KG1 (cell line): ENCODE measurements at places on chromosomes 12 and 14.

DNA sequence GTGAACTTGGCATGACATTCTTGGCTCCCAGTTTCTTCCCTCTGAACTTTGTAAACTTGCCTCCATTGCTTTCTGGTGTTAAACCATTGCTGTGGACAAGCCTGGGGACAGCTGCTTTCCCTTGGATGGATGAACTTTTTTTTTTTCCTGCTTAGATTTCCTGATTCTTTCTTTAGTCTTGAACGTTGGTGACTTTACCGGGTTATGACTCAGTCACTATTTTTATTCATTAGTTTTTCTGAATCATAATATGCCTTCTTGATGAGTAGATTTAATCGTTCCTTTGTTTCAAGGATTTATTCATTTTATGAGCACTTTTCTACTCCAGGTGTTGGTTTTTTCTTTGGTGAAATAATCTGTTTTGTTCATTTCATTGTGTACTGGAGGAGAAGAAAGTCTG, 155.0 kb upstream of the RTL1 start:
- no peak for DNase-seq

DNA sequence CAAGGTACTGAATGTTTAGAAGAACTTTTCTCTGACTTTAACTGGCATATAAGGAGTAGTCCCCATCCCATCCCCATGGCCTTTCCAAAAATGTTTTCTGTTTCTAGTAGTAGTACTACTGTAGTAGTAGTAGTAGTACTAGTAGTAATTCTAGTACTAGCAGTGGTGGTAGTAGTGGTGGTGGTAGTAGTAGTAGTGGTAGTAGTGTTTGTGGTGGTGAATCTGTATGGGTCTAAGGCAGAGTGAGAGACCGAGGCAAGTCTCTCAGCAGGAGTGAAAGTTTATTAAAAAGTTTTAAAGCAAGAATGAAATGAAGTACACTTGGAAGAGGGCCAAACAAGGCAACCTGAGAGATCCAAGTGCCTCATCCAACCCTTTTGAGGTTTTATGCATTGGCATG, 58.6 kb downstream of the FOXN4 start:
- no peak for DNase-seq

- no peak for DNase-seq
Measured at GRCh38 chr14:58637391-58638230, at the start of gene DACT1. Gene DACT1 (plus strand): TSS chr14:58637962. CDS start chr14:58638203, 241 bp downstream.

DNA sequence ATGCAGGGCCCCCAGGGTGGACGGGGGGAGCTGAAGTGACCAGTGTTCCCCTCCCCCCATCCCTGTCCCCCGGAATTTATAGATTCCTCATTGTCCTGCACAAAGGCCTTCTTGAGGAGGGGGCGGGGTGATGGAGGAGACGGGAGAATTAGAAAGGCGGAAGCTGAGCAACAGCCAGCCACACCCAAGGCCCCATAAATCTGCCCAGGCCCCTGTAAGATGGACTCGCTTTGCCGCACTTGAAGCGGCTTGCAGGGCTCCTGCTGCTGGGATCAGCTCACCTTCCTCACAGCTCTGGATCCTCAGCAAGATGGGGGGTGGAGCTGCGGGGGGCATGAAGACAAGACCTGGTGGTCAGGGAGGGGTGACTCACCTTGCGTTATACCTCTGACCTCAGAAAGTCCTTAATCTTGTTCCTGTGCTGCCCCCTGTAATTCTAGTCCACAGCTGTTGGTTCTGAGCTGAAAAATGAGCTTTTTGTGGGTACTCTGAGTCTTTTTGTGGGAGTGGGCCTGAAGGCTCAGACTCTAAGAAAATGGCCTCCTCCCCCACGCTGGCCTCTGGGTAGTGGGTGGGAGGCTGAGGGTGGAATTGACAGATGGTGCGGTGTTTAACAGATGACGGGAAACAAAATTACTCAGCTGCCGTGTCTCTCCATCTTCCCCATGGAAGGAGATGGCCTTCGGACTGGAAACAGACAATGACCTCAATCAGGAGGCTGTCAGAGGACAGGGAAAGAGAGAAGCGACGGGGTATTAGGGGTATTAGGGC, 15.8 kb upstream of the ANKRD33 start:
- DNase-seq: no peak

DNA sequence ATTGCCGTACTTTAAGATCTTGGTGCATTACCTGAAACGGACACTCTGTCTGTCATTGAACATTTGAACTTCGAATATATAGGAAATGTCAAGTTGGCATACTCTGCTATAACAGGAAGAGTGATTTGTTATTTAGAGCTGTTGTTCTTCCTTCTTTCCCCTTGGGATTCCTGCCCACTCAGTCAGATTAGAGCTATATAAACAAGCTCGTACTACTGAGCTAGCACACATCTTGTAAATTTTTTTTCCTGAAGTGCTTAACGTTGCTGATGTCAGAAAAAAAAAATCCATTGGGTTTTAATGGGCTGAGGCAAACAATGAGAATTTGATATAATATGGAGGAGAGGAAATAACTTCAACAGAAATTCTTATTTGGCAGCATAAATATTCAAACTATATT, 26.8 kb downstream of the RGS6 start:
- no peak for DNase-seq

DNA sequence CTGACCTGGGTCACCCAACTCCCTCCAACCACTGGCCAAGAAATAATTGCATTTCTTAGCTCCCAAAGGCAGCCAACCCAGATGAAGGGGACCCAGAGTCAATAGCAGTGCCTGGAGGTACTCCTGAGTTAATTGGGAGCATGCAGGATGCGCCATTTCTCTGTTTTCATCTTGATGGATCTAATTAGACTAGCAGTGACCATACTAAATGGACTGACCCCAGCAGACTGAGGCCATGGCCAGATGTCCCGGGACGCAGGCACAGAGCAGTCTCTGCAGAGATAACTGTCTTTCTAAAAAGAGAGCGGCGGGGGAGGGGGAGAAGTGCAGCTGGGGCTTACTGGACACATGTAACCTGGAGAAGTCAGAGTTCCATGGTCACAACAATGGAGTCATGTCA, 53.2 kb upstream of the CMKLR1 start:
- DNase-seq: no peak

DNA sequence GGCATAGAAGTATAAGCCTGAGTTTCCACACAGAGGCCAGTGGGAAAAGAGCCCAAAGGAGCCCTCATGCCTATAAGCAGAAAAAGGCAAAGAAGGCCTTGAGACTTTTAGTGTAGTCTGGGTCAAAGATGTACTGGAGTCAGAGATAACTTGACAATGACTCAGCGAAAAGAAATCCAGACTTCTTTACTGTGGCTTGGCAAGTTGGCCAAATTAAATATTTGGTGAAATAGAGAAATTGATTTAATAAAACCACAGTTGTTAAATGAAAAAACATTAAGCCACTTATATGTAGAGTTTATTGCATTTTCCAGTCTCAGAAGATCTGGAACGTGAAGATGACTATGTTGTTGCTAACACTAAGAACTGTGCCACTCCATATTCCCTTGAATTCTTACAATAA, 105.1 kb downstream of the TMTC3 start:
- DNase-seq: no peak

GRCh38 chr14:100440758-100441203, 117.6 kb downstream of the SLC25A47 start:
- no peak for DNase-seq

GRCh38 chr12:104356231-104357115, 52.9 kb downstream of the EID3 start:
- no peak for DNase-seq

GRCh38 chr14:68460541-68460940, 332.3 kb downstream of the ZFP36L1 start:
- DNase-seq: no peak

DNA sequence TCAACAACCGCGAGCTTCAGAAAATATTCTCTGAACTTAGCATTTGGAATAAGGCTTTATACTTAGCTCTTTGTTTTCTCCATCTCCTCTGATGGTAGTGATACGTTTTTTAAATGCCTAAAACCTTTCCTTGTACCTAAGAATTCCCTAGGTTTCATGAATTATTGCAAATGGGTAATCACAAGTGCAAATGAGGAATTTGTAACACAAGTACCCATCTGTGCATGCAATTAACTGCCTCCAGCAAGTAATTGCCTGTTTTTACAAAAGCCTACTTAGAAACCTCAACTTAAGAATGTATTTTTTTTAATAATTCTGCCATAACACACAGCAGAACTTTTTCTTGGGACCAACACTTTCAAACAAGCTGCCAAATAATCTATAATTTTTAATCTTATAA, 149.2 kb downstream of the PHLDA1 start:
- no peak for DNase-seq
